Natural killer cell (primary cell): ENCODE measurements at places on chromosomes 16 and 17. TPM values are rescaled to one million over a fixed set of nuclear protein-coding genes. Genes with fewer than 3 reads are reported as not detected.
A peak's percentile ranks its signal among the peaks of the same experiment; 100 is the strongest.

DNA sequence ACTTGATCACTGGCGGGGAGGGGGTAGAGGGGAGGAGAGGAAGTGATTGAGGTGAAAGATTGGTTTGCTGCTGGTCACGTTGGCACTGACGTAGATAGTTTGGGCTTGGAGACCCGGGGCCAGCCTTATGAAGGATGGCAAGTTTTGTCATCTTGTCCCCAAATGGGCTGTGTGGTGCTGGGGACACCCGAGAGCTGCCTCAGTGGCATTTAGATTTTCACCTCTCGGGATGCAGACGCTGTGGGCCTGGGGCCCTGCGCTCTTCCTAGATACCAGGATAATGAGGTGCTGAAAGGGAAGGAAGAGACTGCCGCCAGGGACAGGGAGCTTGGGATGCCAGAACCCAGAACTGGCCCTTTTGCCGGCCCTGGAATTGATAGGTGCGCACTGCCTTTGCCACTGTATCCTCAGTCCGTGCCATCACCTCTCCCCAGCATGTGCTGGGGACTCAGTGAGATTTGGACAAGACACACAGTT lies 1.4 kb upstream of the SOCS3 start:
- peaks cover 52% of the 10 kb centered on the region for H3K4me1 ChIP-seq
- no peaks in the 10 kb centered on the region for H3K27me3 ChIP-seq
- H3K36me3 ChIP-seq = peaks cover 8% of the 10 kb centered on the region
- H3K27ac ChIP-seq = no peak overlapping the region

GRCh38 chr16:22684574-22685458 lies 129.1 kb upstream of the HS3ST2 start:
- no peak overlapping the region for H3K27ac ChIP-seq
- DNase-seq = no peak
- H3K36me3 ChIP-seq = no peaks in the 10 kb centered on the region
- H3K27me3 ChIP-seq = no peaks in the 10 kb centered on the region
- H3K4me1 ChIP-seq = no peaks in the 10 kb centered on the region

Gene PIRT
- total RNA-seq = not detected

DNA sequence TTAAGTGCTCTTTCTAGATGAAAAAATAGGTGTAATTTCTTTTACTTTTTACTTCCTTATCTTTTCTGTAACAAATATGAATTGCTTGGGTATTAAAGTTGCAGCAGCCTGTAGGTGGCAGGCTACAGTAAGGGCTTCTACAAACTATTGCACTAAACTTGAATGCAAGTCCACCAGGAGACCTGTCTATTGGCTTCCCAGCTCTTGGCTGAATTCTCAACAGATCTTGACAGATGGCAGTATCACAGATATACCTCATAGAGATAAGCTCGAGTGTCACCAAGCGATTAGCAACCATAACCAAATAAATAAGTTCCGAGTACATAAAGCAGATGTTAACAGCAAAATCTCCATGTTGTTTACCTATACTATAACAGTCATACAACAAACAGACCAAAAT lies 5.9 kb downstream of the BBS2 start:
- H3K36me3 ChIP-seq = peaks cover 23% of the 10 kb centered on the region
- H3K27ac ChIP-seq = no peak overlapping the region
- DNase-seq = peak; percentile 74

DNA sequence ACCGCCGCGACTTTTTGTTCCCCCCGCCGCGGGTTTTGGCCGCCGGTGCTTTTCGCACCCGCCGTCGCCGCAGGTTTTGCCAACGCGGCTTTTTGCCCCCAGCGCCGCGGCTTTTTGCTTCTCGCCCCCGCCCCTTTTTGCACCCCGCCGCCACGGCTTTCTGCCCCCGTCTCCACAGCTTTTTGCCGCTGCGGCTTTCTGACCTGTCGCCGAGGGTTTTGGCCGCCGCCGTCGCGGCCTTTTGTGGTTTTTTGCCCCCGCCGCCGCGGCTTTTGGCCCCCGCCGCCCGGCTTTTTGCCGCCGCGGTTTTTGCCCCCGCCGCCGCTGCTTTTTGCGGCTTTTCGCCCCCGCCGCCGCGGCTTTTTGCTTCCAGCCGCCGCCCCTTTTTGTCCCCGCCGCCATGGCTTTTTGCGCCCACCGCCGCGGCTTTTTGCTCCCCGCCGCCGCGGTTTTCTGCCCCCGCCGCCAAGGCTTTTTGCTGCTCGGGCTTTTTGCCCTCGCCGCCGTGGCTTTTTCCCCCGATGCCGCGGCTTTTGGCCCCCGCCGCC lies 151.1 kb downstream of the KCNJ18 start:
- no peaks in the 10 kb centered on the region for H3K36me3 ChIP-seq
- no peak overlapping the region for H3K27ac ChIP-seq
- no peak overlapping the region for H3K4me3 ChIP-seq

- H3K4me3 ChIP-seq = no peak overlapping the region
- H3K27ac ChIP-seq = no peak overlapping the region
- no peaks in the 10 kb centered on the region for H3K27me3 ChIP-seq
These were observed 34.8 kb downstream of the MED13 start for GRCh38 chr17:62030264-62030663.
